Hematopoietic multipotent progenitor cell (in vitro differentiated cells): ENCODE measurements at places on chromosomes 16 and 17.

DNA sequence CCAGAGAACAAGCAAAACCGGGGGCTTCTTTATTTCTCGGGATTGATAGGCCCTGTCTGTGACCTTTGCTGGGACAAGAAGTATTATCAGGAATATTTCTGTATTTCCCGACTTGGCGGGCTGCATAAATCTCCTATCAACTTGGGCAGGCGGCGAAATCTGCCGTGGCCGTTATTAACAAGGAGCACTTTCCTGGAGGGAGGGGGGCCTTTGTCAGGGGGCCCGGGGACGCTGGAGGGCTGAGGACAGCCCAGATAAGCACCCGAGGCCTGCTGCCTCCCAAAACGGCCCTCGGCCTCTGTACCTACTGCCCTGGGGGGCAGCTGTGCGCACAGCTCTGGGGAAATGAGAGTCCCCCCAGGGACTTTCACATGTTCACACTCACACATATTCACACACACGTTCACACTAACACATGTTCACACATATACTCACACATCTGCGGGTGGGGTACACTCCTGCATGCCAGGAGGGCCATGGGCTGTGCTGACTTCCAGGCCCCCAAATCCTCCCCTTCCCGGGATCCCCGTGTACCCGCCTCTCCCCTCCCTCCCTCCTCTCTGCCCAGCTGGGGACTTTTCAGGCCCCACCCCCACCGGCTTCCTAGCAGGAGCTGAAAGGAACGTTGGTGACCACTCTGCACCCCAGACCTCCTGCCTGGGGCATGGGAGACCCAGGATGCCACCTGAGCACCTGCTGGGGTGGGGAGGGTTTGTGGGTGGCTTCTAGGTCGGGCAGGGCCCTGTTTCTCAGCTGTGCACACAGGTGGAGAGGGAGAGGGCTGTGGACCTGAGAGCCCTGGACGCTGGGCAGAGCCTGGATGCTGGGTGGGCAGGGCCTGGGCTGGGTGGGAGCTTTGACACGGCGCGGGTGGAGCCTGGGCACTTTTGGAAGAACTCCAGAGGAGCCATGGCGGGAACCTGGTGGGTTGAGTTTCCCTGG lies 24.3 kb upstream of the GSE1 start:
- no peak for DNase-seq

GRCh38 chr16:74633686-74634085 lies 26.8 kb upstream of the GLG1 start:
- DNase-seq: no peak

DNA sequence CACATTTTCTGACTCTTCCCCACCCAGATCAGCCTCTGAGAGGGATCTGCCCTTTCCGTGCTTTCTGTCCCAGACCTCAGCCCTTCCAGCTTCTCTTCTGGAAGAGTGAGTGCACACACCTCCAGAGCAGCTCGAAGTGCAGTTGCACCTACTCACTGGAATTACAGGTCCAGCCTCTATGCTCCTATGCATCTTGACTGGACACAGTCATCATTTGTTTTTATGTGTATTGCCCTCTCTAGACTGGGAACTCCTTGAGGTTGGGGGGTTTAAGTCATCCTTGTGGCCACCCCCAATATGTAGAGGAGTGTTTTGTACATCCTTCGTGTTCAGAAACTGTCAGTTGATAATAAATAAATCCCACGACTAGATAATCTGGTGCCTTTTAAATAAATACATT lies 81.9 kb downstream of the CDK5R1 start:
- DNase-seq: no peak

DNA sequence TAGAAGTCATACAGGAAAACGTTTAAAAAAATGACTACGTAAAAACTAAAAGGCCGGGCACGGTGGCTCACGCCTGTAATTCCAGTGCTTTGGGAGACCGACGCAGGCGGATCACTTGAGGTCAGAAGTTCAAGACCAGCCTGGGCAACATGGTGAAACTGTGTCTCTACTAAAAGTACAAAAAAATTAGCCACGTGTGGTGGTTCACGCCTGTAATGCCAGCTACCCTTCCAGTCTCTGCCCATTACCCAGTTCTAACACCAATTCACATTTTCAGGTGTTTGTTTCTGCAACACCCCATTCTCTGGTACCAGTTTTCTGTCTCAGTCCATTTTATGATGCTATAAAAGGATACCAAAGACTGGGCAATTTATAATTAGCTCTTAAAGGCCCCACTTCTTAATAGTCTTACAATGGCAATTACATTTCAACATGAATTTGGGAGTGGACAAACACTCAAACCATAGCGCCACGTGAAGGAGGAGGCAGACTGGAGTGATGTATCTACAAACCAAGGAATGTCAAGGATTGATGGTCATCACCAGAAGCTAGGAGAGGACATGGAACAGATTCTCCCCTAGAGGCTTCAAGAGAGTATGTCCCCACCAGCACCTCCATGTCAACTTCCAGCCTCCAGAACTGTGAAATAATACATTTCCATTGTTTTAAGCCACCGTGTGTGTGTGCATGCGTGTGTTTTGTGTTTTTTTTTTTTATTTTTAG lies 791 bp upstream of the C17orf75 start:
- DNase-seq: no peak

DNA sequence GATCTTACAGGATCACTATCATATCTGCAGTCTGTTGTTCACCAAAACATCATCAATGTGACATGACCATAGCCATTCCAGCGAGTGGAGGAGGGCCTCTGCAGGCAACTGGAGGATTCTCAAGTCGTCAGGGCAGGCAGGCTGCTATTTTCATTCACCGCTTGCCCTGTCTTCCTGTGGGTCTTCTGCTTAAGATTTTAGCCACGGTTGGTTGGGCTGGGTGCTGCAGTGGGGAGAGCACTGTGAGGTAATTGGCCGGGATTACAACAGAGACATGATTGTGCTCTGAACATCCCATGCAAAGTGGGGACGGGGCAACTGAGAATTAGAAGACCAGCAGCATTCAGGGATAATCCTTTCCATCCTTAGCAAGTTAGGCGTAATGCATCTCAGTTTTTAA lies 245.9 kb downstream of the CPPED1 start:
- no peak for DNase-seq

GRCh38 chr17:28916302-28916934 lies 13.5 kb upstream of the DHRS13 start:
- DNase-seq: peak; percentile 60

DNA sequence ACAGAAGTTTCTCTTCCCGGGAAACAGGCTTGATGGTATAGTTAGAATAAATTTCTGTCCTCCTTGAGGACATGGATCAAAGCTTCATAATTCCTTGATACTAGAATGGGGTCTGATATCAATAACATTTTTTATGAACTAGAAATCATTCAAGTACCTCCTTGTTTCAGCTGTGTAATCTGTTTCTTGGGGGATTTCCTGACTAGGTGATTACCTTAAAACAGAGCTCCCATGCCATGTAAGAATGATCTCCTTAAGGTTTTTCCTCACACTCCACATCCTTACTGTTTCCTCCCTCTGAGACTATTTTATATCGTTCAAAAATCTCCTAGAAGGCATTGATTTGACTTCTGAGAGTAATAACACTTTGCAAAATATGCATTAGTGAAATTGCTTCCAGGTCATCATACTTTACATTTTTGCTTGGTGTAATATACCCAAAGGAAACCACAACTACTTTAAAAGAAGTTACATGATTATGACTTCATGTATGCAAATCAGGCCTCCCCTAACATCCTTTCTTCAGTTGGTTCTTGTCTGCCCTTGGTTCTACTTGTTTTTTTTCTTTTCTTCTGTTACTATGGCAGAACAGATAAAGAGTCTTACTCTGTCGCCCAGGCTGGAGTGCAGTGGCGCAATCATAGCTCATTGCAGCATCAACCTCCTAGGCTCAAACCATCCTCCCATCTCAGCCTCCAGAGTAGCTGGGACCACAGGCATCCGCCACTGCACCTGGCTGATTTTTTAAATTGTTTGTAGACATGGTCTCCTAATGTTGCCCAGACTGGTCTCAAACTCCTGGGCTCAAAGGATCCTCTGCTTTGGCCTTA lies 388.8 kb downstream of the ZFHX3 start:
- DNase-seq: no peak

DNA sequence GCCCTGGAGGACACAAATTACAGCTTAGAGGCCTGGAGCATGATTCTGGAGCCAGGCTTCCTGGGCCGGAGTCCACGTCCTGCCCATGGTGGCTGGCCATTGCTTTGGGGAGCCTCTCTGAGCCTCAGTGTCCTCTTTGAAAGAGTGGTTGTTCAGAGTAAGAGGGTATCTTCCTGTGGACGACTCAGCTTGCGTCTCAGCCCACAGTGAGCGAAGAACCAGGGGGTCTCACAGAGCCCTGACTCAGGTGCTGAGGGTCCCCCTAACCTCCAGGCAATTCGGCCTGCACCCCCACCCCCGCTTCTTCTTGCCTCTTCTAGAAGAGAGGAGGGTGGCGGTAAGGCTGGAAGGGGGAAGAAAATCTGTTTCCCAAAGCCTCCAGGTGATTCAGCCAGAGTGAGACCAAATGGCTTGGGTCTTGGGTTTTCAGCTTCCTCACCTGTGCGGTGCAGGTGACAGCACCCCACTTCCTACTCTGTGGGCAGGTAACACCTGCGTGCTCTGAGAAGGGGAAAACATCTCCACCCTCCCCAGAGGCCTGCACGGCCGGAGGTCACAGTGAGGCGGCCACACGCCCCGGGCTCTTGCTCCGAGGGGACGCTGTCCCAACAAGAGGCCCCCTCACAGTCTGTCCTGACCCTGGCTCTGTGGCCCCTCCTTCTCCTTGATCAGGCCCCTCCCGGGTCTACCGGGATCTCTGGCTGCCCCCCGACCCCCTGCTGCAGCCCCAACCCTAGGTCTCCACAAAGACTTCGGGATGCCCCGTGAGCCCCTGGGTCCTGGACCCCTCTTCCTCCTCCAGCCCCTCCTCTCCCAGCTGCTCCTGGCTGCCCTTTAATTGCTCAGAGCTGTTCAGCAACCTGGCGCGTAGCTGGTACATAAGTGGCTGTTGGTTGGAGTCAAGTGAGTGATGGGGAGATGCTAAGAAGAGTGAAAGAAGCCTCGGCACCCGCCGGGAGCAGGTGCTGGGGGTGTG lies 119.2 kb downstream of the METRNL start:
- DNase-seq: no peak

GRCh38 chr17:76390003-76390421 lies 5.6 kb downstream of the SPHK1 start:
- no peak for DNase-seq

DNA sequence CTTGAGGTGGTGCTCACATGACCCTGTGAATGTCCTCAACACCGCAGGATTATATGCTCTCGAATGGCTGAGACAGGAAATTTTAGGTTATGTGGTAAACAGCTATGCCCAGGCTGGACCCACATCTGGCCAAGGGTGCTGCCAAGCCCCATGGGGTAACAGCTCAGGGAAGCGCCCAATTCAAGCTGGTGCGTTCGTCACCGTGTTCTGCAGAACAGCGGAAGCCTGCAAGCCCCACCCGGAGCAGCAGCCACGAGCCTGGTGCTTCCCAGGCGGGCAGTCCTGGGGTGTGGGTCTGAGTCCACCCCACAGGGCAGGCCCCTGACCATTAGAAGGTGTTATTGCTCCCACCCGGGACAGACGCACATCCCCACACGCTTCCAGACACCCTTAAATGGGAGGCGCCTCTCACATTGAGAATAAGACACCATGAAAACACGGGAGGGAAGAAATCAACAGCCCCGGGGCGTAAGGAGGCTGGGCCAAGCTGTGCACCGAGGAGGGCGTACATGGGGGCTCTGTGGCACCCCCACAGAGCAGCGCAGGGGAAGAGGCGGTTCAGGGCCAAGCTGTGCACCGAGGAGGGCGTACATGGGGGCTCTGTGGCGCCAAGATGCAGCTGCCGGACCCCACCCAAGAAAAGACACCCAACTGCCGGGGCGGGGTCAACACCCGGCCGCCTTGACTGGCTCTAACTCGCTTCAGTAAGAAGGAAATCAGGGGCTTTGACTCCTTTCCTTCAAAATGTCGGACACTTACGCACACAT lies 2.9 kb upstream of the CYBA start:
- DNase-seq: no peak

DNA sequence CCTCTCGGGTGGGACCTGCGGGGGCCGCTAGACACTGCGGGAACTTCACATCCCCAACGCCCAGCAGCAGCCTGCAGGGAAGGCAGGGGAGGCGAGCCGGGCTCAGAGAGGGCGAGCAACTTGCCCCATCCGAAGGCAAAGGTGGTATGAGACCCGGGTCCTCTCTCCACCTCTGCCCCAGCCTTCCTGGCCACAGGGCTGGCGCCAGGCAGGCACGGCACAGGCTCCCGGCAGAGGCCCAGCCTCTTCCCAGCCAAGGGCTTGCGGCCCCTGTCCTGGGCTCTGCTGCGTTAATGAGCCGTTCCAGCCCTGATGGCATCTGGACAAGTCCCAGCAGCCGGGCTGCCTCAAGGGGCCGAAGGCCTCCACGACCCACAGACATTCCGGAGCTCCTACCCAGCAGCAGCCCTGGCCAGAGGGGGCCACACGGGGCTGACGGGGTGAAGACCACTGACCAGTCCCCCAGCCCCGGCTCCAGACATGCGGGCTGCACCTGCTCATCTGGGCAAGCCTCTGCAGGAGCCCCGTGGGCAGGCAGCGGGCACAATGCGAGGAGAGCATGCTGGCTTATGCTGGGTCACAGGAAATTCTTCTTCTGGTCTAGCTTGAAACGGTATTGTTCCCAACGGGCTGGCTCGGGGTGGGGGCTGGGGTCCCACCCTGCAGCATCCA lies 1.2 kb upstream of the HS3ST6 start:
- no peak for DNase-seq

- DNase-seq: no peak
Measured at GRCh38 chr17:39648616-39649366, 11.8 kb downstream of the STARD3 start.

DNA sequence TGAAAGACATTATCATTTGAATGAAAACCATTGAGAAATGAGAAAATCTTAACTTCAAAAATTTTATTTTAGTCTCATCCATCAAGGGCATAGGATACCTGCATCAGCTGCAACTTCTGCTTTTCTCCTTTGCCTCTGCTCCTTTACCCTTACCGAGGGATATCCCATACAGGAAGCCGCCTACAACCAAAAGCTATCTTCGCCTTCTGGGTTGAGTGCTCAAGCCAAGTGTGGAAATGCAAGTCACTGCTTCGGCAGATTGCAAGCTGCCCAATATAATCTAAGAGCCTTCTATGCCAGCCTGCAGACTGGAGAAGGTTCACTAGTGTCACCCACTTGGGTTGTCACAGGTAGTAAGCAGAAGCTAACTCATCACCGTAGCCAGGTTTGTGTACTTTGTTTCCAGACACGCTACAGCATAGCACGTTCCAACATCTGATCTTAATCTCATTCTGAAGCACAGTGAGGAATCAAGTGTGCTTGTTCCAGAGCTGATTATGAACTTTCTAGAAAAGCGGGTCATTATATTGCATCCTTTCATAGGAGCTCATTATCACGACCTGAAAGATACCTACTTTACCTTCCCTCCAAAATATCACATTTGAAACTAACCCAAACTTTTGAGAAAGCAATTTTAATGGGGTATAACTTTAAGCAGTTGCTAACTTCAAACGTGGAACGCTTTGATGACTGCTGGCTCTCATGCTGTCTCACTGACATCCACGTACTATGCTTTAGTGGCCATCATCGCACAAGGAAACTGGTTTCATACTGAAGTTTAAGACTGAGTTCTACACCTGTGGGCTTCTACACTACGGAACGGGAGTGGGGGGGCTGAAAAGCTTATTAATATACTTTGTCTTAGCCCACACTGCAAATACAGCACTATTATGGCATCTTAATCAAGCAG lies 8.0 kb upstream of the UNK start:
- peak; percentile 73 for DNase-seq

- no peak for DNase-seq
Measured at GRCh38 chr17:61317779-61318178, 81.9 kb upstream of the TBX2 start.
